ELR (cell line): ENCODE measurements at places on chromosomes 1 and 21.
A peak's percentile ranks its signal among the peaks of the same experiment; 100 is the strongest.

DNA sequence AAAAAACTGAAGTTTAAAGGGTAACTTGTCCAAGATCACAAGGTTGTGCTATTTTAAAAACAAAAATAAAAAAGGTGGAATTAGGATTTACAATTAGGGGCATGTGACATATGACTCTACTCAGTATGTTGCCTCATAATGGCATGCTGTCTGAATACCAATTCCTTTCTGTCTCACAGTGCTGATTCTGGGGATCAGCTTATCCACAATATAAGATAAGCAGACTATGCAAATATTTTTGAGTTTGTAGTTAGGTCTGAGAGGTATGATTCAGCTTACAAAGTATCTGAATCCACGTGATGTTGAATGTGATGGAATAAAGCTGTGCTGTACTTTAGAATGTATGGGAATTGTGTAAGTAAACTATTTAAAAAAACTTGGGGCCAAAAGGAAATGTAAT is 216.6 kb downstream of the HHIPL2 start:
- DNase-seq: peak; percentile 80

GRCh38 chr1:116290085-116290705 is 82.8 kb upstream of the ATP1A1 start:
- peak; percentile 50 for DNase-seq

- DNase-seq: no peak
Measured at GRCh38 chr1:206691604-206692003, 6.9 kb downstream of the MAPKAPK2 start.

- DNase-seq: no peak
Measured at GRCh38 chr1:209810783-209811182, 4.8 kb upstream of the IRF6 start.

GRCh38 chr1:91884459-91885212 is 1.3 kb downstream of the TGFBR3 start:
- peak; percentile 50 for DNase-seq

DNA sequence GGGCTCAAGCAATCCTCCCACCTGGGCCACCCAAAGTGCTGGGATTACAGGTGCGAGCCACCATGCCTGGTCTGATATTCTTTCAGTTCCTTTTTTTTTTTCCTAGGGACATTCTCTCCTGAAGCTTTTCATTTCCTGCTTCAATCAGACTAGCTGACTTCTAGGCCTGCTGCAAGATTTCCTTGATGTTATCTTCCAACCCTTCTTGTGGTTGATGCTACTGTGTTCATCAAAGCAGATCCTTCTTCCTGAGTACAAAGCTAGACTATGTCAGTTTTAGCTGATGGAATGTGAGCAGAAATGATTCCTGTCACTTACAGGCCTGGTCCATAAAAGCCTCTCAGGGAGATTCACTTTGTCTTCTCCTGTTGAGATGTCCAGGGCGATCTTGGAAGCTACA is 146.4 kb downstream of the CDC7 start:
- DNase-seq: peak; percentile 3

- no peak for DNase-seq
Measured at GRCh38 chr1:176959191-176959820, 205.2 kb downstream of the ASTN1 start.

GRCh38 chr1:245878585-245878984 is 628.5 kb downstream of the SMYD3 start:
- no peak for DNase-seq

- DNase-seq: no peak
Measured at GRCh38 chr1:87218618-87219017, 110.1 kb upstream of the LMO4 start.

DNA sequence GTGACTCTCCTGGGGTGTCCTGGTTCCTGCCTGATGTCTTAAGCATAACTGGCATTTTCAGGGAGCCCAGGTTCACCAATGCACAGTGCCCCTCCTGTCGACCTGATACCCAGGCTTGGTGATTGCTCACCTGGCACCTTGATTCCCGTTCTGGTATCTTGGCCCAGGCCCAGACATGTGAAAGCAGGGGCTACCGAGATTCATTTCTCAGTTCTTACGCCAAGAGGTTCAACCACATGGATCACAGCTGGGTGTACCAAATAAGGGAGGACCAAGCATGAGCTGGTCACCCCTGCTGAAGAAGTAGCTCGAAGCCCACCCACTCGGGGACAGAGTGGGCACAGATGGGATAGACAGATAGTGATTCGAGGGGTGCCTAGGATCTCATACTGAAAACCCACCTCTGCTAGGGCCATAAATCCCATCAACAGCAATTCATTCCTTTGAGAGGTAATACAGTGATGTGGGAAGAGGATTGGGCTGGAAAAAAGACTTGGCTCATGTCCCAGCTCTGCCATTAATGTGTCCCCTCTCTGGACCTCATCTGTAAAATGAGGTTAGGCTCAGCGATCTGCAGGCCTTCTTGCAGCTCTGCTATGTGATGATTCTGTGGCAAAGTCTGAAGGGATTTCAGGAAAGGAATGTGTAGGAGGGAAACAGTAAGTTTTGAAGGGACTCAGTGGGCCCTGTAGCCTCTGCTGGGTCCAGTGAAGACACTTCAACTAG is 2.7 kb downstream of the EPHX1 start:
- no peak for DNase-seq
